ENCODE measurements at places on chromosomes 11 and 22.

DNA sequence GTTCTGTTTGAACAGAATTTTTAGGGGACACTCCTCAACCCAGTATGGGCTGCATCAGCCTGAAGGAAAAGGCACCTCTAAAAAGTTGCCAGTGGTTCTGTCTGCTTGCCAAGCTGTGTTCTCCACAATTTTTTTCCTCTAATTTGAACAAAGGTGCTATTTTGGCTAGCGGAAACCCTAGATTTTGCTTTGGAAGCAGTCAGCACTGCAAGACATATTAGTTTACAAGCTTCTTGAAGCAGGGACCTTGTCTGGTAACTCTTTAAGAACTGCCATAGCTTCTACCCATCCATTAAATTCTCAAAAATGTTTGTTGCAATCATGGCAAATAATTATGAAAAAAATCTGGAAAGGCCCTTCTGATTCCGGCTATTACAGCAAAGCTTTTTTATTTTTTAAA, 75.6 kb upstream of the HEPHL1 start:
- DNase-seq: no peak

DNA sequence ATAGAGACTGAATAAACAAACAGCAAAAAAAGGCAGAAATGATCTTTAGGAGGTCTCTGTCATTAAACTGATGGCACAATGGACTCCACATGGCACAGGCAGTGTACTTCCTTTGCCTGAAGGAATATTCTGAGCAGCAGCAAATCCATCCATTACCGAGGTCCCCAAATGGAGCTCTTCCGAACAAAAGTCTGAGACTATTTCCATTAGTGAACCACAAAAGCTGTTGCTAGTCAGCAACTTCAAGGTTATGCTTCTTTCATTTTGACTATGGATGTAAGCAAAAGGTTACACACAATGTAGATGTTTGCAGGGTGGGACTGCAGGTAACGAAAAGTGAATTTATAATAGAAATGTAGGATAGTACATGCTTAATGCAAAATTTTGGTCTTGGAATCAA, 14.5 kb downstream of the NARS2 start:
- DNase-seq: no peak

DNA sequence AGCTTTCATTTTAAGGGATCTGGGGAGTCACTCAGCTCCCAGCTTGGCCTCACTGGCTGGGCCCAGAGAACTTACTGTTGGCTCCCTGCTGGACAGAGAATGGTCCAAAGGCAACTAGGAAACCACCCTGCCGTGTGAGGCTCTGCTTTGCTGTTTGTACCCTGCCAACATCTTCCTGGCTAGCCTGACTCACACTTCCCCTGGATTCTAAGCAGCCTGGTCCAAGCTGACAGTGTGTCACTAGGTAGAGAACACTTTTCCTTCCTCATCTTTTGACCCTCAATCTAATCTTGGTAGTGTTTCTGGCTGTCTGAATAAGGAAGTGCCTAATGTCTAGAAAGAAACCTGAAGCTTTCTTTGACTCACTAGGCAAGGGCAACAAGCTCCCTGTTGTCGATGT, 76.7 kb downstream of the FAR1 start:
- DNase-seq: no peak

- peak; percentile 24 for DNase-seq
Measured at GRCh38 chr11:72609045-72609444, 65.2 kb downstream of the PDE2A start.

DNA sequence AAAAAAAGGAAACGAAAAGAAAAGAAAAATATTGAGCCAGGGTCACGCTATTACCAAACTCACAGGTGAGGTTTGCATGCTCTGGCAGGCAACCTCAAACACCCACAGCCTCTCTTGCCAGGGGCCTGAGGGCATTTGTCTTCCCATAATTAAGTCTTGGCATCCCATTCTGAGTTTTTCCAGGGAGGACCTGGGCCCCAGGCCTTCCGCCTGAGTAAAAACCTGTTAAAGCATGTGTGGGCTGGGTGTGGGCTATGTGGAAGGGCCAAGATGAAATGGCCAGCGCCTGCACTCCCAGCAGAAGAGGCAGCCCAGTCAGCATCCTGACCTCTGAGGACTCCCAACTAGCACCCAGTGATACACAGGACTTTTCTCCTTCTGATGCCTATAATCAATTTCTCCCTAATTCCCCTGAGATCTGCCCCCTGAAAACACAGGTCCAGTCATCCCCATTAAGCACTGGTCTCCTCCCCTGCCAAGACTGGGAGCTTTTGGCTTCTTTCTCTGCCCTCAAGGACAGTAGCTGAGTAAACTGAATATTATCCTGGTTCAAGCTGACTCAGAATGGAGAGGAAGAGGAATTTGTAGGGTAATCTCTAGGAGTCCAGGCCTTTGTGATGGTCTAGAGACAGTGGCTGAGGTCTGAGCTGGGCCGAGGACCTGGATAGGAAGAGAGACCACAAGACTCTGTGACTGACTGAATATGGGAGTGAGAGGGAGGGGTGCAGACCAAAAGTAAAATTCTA, 35.6 kb upstream of the ACER3 start:
- DNase-seq: no peak

DNA sequence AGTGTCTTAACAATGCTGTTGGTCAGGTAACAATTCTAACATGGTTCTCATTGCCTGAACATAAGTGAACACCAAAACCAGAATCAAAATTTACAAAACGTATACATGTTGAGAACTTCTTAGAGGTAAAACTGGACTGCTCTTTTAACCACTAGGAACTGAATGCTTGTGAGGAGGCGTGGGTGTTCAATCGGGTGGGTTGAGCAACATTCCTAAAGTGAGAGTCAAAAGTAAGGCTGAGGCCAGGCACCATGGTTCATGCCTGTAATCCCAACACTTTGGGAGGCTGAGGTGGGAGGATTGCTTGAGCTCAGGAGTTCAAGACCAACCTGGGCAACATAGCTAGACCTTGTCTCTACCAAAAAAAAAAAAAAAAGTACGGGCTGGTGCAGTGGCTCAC, 11.5 kb downstream of the PPME1 start:
- no peak for DNase-seq

- no peak for DNase-seq
Measured at GRCh38 chr22:31334329-31334728, 11.8 kb downstream of the PATZ1 start.

DNA sequence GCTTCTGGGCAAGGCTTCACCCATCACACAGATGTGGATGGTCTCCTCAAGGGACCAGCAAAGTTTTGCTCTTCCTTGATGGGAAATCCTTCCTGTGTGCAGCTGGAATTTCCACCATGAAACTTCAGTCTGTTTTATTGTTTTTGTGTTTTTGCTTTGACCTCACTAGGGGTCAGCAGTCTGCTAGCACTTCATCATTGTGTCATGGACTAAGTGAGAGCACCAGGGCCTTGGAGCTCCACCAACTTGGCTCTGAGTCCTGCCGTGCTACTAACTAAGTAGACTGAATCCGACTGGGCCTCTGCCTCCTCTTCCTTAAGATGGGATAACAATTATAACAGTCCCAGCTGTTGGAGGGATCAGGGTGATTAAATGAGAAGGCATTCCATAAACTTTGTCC, 305.8 kb upstream of the NCAM1 start:
- peak; percentile 74 for DNase-seq

DNA sequence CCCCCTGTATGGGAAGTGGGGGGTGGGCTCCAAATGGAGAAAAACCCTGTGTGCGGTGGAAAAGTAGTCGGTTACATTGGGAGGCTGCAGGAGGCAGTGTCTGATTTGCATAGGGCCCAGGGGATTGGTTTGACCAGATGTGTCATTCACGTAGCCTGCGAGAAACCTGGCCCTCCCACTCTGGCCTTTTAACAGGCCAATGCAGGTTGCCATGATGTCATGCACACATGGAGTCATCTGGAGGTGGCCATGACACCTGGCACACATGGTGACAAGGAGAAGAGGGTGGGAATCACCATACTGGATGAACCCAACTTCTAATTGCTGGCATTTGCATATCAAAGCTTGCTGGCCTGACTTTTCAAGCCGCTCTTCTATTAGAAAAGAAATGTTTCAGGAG, 50.6 kb downstream of the FAM181B start:
- DNase-seq: no peak

- no peak for DNase-seq
Measured at GRCh38 chr11:64844330-64845128, at the start of gene CDC42BPG. Gene CDC42BPG (minus strand): TSS chr11:64844653. CDS start chr11:64844569, 84 bp downstream.

GRCh38 chr11:5597953-5598352, 1.5 kb downstream of the TRIM6 start:
- DNase-seq: no peak

- DNase-seq: no peak
Measured at GRCh38 chr11:19394525-19395016, 153.8 kb upstream of the E2F8 start.

DNA sequence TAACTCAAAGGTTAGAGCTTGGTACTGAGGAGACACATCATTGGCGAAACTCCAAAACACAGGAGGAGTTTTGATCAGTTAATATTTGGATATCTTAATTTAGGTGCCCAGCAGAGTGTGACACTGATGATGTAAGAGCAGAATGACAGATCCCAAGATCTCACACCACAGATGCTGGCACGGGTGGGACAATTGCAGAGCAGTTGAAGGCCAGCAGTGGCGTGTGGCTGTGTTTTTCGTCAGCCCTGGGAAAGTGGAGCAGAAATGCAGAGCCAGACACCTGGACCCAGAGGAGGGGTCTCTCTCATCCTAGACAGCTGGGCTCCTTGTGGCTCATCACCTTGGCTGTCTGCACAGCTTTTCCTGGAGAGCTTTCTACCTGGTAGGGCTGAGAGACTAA, 59.7 kb upstream of the CTTN start:
- no peak for DNase-seq

DNA sequence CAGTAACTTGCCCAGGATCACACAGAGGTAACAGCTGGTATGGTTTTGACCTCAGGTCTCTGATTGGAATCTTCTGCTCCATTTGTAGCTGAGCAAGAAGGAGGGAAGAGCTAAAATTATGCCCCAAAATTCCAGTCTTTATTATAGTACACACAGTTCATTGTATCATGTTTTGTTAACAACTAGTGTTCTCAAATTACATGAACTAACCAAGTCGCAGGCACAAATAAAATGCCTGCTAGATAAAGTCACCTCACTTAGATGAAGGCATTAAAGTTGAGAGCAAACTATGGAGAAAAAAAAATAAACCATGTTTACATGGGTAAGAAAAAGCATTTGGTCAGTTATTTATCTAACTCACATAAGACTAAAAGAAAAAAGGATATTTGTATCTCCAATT, 58.8 kb downstream of the PDGFD start:
- no peak for DNase-seq

DNA sequence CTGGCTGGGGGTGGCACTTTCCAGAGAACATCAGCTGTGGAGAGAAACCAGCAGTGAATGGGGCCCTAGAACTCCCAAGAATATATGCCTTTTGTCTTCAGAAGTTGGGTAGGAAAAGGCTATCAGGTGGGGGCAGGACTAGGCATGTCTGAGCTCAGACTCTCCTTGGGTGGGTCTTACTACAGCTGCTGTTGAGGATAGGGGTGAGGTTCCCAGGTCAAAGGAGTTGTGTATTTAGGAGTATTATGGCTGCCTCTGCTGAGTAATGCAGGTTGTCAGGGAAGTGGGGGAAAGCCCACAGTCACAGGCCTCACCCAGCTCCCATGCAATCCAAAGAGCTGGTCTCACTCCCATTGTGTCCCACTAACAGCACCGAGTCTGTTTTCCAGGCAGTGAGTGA, 26.1 kb downstream of the SLC22A9 start:
- no peak for DNase-seq

- no peak for DNase-seq
Measured at GRCh38 chr22:26574001-26574723, 15.8 kb downstream of the TPST2 start.

GRCh38 chr11:95248666-95249467, 17.9 kb upstream of the SESN3 start:
- DNase-seq: no peak

DNA sequence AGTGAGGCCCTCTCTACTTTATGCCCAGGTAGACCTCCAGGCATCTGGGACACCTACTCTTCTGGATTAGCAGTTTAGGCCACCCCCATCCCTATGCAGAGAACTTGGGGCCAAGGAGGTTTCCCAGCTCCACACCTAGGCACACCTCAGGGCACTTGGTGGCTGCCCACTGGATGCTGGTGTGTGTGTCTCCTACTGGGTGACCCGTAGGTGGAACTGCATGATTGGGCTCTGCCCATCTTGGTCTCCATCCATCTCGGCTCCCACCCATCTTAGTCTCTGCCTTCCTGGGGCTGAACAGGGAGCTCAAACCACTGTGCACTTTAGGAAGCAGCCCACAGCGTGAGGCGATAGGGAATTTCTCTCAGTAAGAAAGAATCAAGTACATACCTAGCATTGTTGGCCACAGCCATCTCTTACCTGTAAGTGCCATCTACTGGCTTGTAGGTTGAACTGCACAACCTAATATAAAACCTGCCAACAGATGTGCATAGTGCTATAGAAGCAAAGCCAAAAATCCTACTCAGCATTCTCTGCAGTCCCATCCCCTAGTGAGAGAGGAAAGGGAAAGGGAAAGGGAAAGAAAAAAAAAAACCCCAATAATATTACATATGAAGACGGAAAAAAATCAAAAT, 61.6 kb upstream of the PTPN5 start:
- DNase-seq: peak; percentile 18

GRCh38 chr11:120280600-120281051, 40.7 kb downstream of the POU2F3 start:
- DNase-seq: no peak

DNA sequence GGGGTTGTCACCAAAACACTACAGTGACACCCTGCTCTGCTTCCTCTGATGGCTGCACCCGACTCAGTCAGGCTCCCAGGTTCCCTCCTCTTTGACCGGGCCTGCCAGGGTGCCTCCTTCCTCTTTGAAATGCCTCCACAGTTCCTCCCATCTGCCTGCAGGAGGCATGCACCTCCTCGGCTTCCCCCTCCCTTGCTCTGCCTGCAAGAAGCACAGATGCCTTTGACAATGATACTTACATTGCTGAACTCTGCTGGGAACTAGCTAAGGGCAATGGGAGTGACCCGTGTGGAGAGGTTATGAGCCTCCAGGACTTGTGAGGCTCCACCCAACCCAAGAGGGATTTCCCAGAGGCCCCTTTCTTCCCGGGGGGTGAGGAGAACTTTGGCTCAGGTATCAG, 674.1 kb downstream of the OPCML start:
- DNase-seq: no peak

DNA sequence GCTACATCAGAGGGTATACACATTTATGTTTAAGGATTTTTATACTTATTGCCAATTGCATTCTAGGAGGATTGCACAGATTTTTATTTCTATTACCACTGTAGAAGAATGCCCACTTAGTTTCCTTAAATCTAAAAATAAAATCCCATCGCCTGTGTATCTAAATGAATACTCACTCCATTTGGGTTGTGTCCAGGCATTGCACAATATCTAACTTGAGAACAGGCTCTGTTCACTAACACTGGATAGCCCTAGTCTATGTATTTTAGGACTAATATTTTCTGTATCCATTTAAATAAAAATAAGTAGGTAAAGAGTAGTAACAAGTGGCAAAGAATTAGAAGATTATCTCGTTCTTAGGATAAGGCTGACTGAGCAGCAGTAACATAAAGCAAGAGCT, 4.1 kb downstream of the C11orf52 start:
- DNase-seq: no peak

- DNase-seq: no peak
Measured at GRCh38 chr11:69401715-69402114, 79.7 kb upstream of the LINC01488 start.

GRCh38 chr11:75262961-75263852, 22.6 kb downstream of the TPBGL start:
- no peak for DNase-seq

Data from NCI-H446 (cell line).